Activated CD4-positive, alpha-beta memory T cell treated with anti-CD3 and anti-CD28 coated beads, Interleukin-2, amount 10 ng/mL, durations not matched to agents 7 days and 5 days (primary cell): ENCODE measurements at places on chromosomes 1 and 21. TPM values are rescaled to one million over a fixed set of nuclear protein-coding genes. Genes with fewer than 3 reads are reported as not detected.

PIGM gene
- total RNA-seq: 5.2 TPM

DSCAM gene
- total RNA-seq: not detected

LCE1A gene
- not detected for total RNA-seq

PYHIN1 gene
- 56.6 TPM for total RNA-seq

ADORA1 gene
- not detected for total RNA-seq

OR6P1 gene
- not detected for total RNA-seq

ZNF697 gene
- 0.13 TPM for total RNA-seq

TMEM240 gene
- not detected for total RNA-seq
